ENCODE measurements at places on chromosomes 6 and 20. TPM values are rescaled to one million over a fixed set of nuclear protein-coding genes. Genes with fewer than 3 reads are reported as not detected.

- DNase-seq, result no peak
These were observed 51.1 kb upstream of the TMEM170B start for GRCh38 chr6:11486486-11486885.

DNA sequence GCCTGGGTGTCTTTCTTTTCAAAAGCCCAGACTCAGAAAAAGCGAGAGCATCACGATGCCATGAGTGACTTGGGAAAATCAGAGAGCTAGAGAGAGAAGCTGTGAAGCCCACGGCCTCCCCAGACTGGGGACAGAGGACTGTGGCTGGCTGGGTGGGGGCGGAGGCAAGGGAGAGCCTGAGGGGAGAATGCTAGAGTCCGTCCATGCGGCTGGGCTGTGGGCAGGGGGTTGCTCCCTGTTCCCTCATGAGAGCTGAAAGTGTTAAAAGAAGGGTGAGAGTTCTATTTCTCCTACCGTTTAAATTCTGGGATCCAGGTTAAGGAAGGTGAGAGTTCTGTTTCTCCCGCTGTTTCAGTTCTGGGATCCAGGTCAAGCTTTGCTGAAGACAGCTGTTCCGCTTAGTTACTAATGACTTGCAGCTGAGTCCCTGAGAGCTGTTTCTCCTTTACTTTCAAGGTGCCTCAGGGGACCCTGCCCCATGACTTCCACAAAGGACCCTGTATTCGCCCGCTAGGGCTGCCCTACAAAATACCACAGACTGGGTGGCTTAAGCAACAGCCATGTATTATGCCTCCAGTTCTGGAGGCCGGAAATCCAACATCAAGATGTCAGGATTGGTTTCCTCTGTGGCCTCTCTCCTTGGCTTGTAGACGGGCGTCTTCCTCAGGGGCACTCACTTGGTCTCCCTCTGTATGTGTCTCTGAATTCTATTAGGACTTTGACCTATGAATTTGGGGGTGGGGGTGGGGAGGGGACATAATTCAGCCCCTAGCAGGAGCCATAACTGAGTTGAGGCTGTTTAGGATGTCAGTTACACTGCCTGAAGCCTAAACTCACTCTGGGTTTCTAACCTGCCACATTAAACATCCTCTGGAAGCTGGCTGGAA, 127.0 kb downstream of the PXDC1 start:
- no peak for DNase-seq

- no peak for DNase-seq
These were observed 82.1 kb downstream of the RFPL4B start for GRCh38 chr6:112429226-112429625.

GRCh38 chr20:36030149-36030548, 61.8 kb downstream of the CNBD2 start:
- no peak for DNase-seq

GRCh38 chr6:54288474-54288873, 19.8 kb upstream of the TINAG start:
- no peak for DNase-seq

DNA sequence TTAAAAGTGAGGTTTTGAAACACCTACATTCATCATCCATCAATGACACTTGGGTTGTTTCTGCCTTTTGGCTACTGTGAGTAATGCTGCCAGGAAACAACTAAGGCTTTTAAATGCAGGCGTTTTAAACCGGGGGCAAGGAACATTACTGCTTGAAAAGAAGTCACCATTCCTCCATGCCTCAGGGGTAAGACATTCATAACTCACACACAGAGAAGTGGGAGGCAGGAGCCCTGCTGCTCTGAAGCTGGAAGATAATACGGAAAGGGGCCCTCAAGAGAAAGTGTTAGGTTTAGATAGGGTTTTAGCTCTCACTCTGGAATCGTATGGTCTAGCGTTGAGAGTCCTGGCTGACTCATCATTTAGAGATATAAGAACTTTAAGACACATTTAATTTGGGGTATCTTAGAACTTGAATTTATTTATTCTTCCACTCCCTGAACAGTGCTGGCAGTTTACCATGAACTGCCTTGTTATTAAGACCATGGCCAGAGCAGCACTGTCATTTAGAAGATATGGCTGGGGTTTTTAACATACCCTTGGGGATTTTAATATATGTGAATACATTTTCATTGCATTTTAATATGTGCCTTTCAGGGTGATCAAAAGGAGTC, 1.8 kb downstream of the TUBB1 start:
- no peak for DNase-seq

DNA sequence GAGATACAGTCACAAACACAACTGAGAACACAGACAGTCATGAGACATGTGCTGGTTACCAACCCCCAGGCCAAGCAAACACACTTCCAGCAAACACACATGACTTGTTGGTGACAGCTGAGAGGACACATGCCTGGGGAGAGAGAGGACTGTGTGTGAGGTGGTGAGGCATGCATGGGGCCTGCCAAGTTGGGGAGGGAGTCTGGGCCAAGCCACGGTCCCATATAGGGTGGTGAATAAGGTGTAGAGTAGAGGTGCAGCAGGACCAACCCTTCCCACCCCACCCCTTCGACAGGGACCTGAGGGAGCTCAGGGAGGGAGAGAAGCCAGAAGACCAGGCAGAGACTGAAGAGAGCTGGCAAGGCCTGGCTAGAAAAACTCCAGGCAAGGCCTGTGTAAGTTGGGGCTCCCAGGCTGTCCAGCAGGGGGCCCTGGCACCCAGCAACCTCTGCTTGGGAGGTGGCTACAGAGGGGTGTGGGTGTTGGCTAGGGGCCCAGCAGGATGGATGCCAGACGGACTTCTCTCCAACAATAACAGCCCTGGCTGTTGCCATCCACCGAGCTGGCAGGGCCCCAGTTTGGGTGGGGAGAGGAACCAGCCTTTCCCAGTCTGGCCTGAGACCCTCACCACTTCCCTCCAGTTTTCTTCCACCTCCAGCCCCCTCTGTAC, 2.0 kb upstream of the SLC29A1 start:
- no peak for DNase-seq

Gene TCP11
- total RNA-seq, result not detected

DNA sequence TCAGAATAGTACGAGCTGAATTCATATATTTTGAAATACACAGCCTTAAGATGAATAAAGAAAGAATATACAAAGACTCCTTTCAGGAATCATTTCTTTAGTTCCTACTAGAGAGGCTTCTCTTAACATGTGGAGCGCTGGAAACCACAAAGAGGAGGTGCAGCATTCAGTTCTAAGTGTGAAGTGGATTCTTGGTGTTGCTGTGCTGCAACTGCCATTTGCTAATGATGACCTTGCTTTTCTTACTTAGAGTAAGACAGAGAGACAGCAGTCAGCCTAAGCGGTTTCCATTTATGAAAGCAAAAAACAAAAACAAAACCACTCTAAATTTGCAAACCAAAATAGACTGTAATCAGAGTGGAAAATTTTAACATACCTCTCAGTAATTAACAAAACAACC, 629.0 kb downstream of the EPHA7 start:
- DNase-seq, result no peak

Gene DDO
- total RNA-seq, result 0.39 TPM

- DNase-seq, result no peak
These were observed 378.7 kb downstream of the RNGTT start for GRCh38 chr6:88584581-88585275.

Gene SLC16A10
- 0.18 TPM for total RNA-seq

DNA sequence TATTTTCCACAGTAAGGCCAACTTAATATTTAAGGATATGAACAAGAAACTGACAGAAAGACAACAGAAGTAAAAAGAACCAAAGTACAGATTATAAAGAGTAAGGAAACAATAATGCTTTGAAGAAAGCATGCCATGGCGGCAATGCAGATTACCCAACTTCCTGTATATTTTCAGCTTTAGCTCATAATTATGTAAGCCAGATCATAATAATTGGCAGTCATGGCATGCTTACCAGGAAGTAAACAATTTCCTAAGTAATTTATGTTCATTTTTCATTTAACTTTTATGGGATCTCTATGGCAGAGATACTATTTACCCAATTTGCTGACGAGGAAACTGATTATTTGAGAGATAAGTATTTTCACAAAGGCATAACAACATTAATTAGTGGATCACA, 988.7 kb downstream of the HACE1 start:
- no peak for DNase-seq

Gene BCAS4
- total RNA-seq, result 34.8 TPM

DNA sequence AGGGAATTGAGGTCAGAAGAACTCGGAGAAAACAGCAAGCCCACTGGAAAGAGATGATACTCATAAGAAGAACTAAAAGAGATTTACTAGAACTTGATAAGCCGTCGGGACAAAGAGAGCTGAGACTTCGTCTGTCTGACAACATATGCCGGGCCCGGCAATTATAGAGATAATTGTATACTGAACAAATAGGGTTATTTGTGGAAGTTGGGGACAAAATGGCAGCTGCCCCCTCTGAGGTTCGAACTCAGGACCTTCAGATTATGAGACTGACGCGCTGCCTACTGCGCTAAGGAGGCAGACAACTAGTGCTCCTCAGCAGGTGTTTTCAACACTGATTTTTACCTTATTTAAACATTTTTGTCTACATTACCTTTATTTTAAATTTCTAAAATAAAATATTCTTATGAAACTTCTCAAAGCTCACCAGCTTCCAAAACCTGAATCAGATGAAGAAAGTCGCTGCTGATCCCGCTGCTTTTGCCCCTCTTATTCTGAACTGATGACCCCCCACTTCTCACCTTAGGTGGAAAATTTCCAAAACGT, 29.3 kb upstream of the TRIM27 start:
- no peak for DNase-seq

All from Panc1 (cell line).